ENCODE measurements at places on chromosomes 4 and X.

DNA sequence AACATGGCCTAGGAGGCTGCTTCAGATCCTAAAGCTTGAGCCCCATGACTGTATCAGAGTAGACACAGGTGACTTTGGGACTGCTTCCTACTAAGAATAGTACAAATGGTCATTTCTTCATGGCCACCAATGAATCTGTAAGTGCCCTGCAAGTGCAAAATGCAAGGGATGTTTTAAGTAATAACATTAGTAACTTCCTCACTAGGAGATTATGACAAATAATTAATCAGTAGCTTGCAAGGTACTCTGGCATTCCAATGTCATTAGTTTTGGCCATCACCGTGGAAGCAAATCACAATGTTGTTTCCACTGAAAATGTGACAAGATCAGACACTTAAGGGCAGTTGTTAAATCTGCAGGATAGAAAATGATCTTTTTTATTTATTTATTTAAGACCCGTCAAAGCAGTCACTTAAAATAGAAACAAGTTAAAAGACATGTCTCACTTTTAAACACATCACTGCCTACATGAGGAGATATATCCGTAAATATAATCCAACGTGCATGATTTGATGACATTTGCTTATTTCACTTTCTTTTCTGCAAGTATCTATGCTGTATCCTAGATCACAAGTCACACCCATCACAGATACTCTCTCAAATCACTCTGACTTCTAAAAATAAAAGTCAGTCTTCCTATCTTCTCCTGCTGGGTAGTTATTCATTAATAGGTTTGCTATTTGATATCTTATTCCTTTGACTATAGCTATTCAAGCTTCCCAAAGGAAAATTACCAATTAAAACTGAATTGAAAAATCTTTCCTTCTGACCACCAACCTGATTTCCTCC, 400.6 kb downstream of the IL15 start:
- H3K36me3 ChIP-seq, result no peaks in the 10 kb centered on the region
- H3K4me3 ChIP-seq, result no peak overlapping the region
- no peak overlapping the region for H3K27ac ChIP-seq
- H3K4me1 ChIP-seq, result no peaks in the 10 kb centered on the region
- DNase-seq, result no peak

DNA sequence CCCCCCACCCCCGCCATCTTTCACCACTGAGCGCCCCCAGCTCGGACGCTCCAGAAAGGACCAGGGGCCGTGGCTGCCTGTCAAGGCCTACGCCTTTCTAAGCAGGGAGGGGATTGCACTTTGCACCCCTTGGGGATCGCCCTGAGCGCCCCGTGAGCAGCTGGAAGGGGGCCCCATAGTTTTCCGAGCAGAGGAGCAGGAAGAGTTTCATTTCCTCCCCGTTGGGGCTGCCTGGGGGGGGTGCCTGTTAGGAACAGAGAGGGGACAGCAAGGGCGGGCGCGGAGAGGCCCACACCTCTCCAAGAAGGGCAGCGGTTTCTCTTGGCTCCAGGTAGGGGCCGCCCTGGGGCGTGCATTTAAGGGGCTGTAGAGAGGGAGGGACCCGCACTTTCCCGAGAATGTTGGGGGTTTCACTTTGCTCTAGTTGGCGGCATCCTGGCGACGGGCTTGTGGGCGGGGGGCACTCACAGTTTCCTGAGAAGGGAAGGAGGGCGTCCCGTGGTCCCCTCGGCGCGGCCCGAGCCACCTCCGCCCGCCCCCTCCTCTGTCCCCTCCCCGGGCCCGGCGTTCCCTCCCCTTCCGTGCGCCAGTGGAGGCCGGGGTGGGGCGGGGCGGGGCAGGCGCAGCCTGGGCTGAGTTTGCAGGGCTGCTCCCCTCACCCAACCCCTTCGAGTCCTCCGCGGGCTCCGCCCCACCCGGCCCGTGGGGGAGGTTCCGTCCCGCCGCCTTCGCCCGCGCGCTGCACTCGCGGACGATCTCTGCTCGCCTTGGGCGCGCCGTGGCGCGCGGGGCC, 82.3 kb upstream of the CD99 start:
- peaks cover 2% of the 10 kb centered on the region for H3K4me1 ChIP-seq
- H3K4me3 ChIP-seq, result peak overlapping the region; percentile 70
- H3K36me3 ChIP-seq, result no peaks in the 10 kb centered on the region
- peak overlapping the region; percentile 65 for H3K27ac ChIP-seq
- no peaks in the 10 kb centered on the region for H3K27me3 ChIP-seq

- no peaks in the 10 kb centered on the region for H3K4me1 ChIP-seq
- no peak overlapping the region for H3K27ac ChIP-seq
- no peak overlapping the region for H3K4me3 ChIP-seq
- no peaks in the 10 kb centered on the region for H3K36me3 ChIP-seq
- no peak for DNase-seq
Measured at GRCh38 chr4:110787707-110788106, 164.8 kb upstream of the PITX2 start.

DNA sequence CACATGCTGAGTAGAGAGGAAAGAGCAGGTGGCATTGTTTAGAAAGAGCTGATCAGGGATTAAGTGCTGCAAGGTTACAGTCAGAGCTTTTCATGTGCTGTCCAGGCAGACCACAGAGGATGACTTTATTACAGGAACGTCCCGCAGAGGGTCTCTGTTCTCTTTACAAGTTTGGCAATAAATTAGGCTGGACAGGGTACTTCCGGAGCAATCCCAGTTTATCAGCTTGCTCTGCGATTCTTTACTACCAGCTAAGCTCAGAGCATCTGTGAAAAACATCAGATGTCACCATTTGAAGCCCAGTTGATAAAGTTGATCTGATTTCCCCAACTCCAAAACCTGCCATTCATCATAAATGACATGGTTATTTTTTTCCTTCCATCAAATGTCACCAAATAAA, 633.1 kb downstream of the NLGN4X start:
- H3K36me3 ChIP-seq, result no peaks in the 10 kb centered on the region
- no peaks in the 10 kb centered on the region for H3K27me3 ChIP-seq
- no peak overlapping the region for H3K27ac ChIP-seq

GRCh38 chr4:107991945-107992630, 2.4 kb downstream of the HADH start:
- peaks cover 63% of the 10 kb centered on the region for H3K4me1 ChIP-seq
- no peaks in the 10 kb centered on the region for H3K36me3 ChIP-seq
- H3K4me3 ChIP-seq, result no peak overlapping the region
- peak overlapping the region; percentile 99 for H3K27ac ChIP-seq

All from liver (tissue), 10 donors.